ENCODE measurements at places on chromosomes 2 and 18.

GRCh38 chr2:42516418-42516901 is 22.7 kb upstream of the KCNG3 start:
- no peak for DNase-seq

GRCh38 chr2:215540658-215541057 is 104.8 kb upstream of the FN1 start:
- no peak for DNase-seq

DNA sequence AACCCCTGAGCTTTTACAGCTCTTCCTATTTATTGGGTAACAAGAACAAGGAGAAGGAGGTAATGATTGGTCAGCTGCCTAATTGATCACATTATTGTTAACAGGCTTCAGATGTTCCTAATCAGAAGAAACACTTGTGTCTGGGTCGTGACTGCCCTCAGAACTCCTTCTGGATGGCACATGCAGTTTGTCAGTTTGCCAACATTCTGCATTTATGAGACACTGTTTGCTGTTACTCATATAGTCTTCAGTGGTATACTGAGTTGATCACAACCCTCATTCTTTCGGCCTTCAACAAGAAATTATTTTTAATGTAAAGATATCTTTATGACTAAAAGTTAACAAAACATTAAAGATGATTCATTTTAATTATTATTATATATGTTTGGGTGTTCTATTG is 95.7 kb upstream of the DOCK10 start:
- no peak for DNase-seq

DNA sequence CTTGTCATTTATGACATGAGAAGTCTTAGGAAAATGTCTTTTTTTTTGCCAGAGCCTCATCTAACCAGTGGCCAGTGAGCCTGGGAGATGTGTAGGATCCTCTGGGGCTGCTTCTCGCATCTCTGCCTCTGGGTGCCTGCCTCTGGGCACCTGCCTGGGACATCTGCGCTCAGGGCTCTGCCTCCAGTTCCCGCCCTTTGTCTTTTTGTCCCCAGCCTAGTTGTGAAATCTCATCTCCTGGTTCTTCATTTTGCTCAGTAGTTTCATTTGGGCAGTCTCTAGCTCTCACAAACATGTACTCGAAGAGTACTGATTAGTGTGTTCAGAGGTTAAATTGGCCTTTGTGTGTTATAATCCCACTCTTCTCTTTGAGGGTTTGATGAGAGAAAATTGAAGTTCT is 92.0 kb downstream of the LTBP1 start:
- no peak for DNase-seq

GRCh38 chr2:231611273-231612108 is 18.8 kb downstream of the TEX44 start:
- peak; percentile 45 for DNase-seq

GRCh38 chr2:65577654-65578053 is 145.3 kb upstream of the SPRED2 start:
- no peak for DNase-seq

GRCh38 chr2:127308586-127309138 is 14.7 kb upstream of the ERCC3 start:
- no peak for DNase-seq

DNA sequence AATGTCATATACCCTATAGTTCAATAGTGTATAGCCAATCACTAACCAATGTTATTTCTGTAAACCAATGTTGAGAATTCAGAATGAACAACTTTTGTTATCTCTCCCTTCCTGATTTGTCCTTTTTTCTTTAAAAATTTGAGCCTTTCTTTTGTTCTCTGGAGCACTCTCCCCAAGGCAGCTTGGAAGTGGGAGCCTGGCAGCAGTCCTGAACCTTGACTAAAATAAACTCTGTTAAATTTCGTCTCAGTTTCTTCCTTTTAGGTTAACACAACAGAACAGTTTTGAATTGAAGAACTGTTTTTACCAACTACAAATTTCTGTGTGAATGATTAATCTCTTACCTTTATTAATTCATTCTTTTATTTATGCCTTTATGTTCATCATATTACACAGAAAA is 35.9 kb downstream of the CD302 start:
- no peak for DNase-seq

DNA sequence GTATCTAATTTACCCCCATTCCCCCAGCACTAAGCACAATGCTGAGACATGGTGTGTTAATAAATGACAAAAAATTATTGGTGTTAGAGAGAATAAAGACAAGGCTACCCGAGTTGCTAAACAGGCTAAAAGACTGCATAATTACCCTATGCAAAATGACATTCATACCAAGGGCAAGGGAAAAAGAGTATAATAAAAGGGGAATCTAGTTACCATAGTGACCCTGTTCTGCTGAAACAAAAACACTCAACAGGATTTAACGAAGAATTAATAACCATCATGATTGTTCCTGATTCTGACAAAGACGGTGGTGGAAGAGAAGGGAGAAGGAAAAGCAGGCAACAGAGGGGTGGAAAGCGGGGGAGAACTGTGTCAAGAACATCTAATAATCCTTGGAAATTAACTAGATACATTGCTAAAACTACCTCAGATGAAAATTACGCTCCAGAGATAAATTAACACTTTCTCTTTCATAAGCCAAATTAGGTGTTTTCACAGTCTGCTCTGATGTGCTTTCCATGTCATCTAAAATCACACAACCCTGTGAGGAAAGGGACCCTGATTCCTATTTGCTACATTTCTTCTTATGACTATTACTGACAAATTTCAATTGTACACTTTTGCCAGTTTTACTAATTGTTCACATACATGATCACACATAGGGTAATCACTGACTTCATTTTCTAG is 25.5 kb downstream of the TTR start:
- DNase-seq, result no peak

DNA sequence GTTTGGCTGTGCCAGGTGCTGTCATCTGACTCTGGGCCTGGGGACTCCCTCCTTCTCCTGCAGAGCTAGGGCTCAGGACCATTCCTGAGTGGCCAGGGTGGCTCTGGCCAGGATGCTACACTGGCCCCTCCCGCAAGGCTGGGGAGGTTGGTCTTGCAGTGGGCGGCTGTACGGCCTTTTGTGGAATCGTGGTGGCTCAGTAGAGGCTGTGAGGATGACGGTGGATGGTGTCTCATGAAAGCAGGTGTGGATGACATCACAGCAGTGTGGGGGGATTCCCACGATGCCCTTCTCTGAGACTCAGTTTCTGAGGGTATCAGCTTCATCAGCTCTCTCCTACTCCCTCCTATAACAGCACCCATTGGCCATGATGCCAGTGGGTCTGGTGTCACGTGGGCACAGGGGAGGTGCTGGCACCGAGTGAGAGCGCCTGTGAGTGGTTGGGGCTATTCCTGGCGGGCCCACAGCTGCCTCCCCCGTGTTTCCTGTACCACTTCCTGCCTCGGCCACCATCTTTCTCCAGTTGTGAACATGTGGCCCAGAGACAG is 144.2 kb upstream of the HDAC4 start:
- no peak for DNase-seq

GRCh38 chr2:65881592-65881991 is 449.2 kb upstream of the SPRED2 start:
- no peak for DNase-seq

GRCh38 chr2:144198116-144198515 is 321.8 kb downstream of the ZEB2 start:
- no peak for DNase-seq

DNA sequence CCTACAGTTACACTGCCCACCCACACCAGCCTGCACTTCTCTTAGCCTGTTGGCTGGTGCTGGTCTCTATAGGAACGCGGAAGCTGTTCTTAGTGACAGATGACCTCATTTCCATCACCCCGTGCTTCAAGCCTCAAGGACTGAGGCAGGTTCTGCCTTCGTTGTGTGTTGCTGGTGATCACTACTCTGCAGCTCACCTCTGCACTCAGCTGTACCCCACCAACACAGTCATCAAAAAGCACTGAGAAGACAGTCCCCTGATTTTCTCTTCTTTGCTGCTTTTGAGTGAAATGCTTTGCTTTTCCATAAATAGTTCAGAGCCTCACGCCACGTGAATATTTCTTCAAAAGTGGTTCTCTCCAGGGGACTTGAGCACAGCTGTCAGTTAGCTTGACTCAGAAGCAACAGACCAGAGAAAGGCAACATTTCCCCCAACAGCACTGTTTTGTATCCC is 225.7 kb upstream of the CCDC150 start:
- DNase-seq, result no peak

DNA sequence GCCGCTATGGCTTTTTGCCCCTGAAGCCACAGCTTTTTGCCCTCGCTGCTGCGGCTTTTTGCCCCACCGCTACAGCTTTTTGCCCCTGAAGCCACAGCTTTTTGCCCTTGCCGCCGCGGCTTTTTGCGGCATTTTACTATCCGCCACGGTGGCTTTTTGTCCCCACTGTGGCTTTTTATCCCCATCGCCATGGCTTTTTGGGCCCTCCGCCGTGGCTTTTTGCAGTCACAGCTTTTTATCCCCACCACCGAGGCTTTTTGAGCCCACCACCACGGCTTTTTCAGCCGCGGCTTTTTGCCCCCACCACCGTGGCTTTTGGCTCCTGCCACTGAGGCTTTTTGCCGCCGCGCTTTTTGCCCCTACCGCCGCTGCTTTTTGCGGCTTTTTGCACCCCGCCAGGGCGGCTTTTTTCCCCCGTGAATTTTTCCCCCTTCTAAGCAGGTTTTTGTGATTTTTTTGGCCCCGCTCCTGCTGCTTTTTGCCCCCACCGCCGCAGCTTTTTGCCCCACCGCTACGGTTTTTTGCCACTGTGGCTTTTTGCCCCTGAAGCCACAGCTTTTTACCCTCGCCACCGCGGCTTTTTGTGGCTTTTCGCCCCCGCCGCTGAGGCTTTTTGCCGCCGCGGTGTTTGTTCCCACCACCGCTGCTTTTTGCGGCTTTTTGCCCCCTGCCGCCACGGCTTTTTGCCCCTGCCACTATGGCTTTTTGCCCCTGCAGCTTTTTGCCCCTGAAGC is 2797.2 kb upstream of the TEKT4 start:
- no peak for DNase-seq

GRCh38 chr2:127330753-127331152 is 36.8 kb upstream of the ERCC3 start:
- DNase-seq, result no peak

DNA sequence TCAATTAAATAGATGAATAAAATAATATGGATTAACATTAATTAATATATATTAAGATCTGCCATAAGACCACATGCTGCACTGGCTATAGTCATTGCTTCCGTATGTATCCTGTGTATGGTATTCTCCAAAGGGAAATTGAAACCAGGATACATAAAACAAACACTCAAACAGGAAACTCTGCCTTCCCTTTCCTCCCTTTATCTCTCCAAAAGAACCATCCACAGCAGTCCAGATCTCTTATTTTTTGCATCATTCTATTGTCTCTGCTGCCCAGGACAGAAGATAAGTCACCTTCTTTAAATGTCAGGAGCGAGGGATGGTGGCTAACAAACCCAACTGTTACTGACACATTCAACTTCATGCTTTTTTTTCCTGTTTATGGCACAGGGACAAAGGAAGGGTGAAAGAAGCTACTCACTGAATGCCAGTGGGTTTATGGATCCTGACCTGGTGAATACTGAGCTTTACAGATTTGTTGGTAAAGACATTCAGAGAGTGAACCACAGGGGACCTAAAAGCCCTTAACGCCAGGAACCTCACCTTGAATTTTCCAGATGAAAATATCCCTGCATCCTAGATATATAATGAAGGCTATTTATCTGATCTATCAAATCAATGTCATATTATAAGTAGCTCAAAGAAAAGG is 67.5 kb downstream of the CSRNP3 start:
- DNase-seq, result no peak

- no peak for DNase-seq
Measured at GRCh38 chr18:3380384-3380961, 69.5 kb upstream of the TGIF1 start.

DNA sequence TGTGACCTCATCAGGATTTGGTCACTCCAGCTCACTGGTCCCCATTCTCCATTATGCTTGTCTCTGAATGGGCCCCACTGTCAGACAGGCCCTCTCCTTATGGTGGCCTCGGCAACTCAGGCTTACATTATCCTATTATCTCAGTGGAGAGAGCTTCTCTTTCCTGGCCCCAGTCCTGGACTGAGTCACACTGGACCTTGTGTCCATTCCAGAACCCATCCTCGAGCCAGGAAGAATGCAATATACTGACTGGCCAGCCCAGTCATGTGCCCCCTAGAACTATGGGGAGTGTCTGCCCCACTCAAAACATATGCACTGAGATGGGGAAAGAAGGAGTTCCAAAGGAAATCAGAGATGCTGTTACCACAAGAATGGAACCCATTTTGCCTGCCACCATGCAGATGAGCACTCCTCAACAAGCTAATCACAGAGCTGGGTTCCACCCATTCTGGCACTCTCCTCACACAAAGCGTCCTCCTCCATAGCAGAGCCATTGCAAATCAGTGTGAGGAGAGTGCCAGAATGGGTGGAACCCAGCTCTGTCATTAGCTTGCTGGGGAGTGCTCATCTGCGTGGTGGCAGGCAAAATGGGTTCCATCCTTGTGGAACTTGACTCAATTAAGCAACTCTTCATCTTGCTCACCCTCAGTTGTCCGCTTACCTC is 71.9 kb downstream of the CHRNA1 start:
- no peak for DNase-seq

GRCh38 chr2:222733846-222734702 is 62.6 kb downstream of the MOGAT1 start:
- no peak for DNase-seq

DNA sequence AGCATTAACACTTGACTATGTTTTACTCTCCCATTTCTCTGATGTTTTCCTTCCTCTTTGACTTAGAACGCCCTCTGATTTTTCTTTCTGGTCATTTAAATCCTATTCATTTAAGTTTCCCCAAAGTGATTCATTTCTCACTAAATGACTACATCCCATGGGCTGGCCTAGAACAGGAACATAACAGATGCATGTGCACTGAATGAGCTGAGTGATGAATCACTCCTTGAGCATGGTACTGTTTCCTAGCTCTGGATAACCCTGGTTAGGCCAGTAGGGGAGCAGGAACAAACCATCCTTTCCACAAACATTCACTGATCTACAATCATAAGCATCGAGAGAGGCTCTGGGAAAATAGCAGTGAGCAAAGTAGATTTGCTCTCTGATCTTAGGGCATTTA is 221.9 kb upstream of the SETBP1 start:
- DNase-seq, result no peak

GRCh38 chr2:45469314-45470099 is 141.6 kb downstream of the SRBD1 start:
- no peak for DNase-seq

DNA sequence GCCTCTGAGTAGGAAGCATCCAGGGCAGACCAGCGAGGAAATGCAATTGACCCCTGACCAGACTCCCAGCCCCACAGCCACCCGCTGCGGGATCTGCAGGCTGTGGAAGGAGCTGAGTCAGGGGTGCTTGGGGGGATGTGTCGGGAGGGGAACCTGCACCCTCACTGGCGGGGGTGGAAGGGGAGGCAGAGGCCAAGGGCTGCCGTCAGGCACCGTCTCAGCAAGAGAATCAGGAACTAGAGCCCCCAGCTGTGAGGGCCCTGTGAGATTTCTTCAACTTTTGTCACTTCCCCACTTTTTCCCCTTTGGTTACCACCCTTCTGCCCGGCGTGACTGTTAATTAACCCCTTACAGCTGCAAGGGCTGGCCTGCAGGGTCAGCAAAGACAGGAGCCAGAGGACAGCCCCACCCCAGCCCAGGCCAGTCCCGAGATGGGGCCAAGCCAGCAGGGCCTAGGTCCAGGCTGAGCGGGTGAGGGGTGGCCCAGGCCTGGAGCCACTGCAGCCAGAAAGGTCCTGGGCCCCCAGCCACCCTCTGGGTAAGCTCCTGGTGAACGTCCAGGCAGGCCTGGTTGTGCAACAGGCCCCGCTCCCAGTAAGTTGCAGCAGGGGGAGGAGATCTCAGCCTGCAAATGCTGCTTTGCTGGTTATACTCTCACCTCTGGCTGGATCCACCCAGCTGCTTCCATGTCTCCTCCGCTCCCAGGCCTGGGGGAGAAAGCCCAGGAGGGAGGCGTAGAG is 147.0 kb upstream of the ID2 start:
- DNase-seq, result no peak

- no peak for DNase-seq
Measured at GRCh38 chr2:152236191-152236925, 60.8 kb upstream of the STAM2 start.

Data from stimulated activated CD4-positive, alpha-beta T cell treated with anti-CD3 and anti-CD28 coated beads, Interleukin-1b, Interleukin-23, amount 100 ng/mL, for 24 hours (primary cell).